ENCODE measurements at places on chromosomes 16 and 17.

GRCh38 chr17:43129671-43130010, 4.5 kb upstream of the BRCA1 start:
- no peak for DNase-seq

DNA sequence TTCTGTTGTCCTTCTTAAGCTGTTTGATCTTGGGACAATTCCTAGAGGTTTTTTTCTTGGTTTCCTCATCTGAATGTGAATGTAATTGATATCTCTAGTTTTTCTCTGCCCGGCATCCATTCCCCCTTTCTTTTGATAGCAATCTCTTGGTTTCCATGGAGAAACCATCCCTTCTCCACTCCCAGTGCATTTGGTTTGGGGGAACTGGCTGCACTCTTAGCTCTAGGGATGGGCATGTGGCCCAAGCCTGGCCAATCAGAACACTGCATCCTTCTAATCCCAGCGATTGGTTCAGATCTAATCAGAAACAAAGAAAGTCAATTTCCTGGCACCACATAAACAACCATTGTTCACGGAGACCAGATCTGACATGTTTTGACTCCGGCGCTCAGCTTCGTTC, 45.1 kb downstream of the IRX3 start:
- no peak for DNase-seq

DNA sequence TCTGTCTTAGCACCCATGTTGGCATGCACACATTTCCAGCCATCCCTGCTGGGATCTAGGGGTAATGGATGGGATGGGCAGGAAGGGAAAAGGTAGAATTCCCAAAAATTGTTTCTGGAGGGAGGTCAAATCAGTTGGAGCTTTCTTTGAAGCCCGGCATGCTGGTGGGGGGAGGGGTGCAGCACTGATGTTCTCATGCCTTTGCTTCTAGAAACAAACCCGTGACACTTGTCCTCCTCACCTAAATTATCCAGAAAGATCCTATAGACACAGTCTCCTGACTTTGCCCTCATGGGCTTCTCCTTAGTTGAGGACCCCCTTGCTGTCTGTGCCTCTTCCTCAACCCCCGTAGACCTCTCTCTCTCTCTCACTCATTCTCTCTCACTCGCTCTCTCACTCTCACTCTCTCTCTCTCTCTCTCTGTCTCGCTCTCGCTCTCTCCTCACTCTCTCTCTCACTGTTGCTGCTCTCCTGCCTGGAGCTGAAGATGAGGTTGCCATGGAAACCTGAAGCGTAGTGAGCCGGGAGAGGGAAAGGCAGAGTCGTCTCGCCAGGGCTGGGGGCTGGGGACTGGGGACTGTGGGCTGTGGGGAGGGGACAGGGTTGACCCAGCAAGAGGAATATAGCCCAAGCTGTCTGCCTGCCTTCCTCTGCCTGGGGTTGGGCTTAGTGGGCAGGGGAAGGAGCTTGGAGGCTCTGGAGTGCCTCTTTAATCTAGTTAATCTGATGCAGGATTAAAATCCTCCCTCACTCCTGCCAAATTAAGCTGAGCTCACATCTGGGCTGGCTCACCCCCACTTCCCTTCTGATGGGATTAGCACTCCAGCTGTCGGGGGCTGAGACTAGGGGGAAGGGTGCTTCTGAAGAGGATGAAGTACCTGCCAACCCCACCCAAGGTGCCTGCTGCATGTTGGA, 16.1 kb downstream of the LASP1 start:
- no peak for DNase-seq

DNA sequence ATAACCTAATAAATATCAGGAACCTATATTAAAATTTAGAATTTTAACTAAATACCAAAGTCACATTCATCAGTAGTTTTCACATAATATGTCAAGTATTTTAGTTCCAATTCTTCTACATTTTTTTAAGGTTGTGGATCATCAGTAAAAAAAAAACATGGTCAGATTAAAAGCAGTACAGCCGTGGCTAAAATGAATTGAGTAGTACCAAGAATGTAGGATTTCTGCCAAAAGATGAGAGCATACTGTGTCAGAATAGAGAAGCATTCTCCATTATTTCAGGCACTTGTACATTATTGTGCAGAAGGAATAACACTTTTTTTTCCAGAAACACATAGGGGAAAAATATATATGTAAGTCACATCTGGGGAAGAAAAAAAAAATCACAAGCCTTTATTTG, 1176.1 kb downstream of the CDH11 start:
- DNase-seq: no peak

GRCh38 chr17:77863814-77864161, 94.7 kb upstream of the TNRC6C start:
- peak; percentile 29 for DNase-seq

DNA sequence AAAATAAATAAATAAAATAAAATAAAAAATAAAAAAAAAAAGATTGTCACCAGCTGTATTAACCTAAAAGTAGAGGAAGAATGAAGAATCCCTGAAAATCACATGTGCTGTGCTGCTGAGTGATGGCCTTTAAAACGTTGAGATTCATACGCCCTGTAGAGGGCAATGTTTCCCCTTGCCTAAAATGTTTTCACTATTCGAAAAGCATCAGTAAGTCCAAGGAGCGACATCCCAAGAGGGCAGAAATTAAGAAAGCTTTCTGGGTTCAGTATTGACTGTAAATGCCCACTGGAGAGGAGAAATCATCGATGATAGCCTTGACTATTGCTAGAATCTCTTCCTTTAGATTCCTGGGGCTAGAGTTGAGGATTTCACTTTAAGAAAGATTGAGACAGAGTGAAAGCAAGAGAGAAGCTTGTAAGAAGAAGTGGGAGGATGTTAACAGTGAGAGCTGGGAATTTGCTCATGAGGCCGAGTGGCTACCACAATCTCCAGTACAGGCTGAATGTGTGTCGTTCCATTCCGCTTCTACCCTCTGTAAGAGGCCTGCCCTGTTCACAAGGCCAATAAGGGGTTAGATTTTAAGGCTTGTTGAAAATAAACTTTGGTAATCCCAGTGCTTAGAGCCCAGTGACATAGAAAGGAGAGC, 170.8 kb upstream of the FAM20A start:
- peak; percentile 18 for DNase-seq

- DNase-seq: no peak
These were observed 30.9 kb upstream of the SLC25A19 start for GRCh38 chr17:75319904-75320691.

GRCh38 chr16:63697736-63698135, 1424.1 kb downstream of the CDH11 start:
- no peak for DNase-seq

- peak; percentile 19 for DNase-seq
These were observed 55.9 kb upstream of the PLCG2 start for GRCh38 chr16:81723098-81723723.

DNA sequence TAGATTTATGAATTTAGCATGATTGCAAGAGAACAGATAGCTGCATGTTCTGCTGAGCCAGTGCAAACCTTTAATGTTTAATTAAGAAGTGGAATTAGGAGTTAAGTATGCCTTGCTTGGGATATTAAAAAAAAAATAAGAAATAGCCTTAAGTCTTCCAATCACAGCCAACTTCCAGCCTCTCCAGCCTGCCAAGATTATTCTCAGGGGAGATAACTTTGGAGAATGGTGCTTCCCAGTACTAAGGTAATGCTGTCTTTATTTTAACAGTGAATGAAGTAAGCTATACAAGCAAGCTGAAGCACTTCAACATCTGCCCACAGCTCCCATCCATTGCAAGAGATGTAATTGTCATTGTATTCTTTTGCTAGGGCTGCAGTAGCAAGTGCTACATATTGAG, 389.5 kb upstream of the ASIC2 start:
- DNase-seq: no peak

- DNase-seq: no peak
These were observed 1001.5 kb upstream of the EEF2KMT start for GRCh38 chr16:6099102-6099501.

GRCh38 chr17:72205822-72206221, 85.0 kb downstream of the SOX9 start:
- no peak for DNase-seq

GRCh38 chr17:37614823-37615222, 5.6 kb upstream of the SYNRG start:
- no peak for DNase-seq

GRCh38 chr17:4109449-4109848, 33.4 kb downstream of the ZZEF1 start:
- DNase-seq: no peak

- no peak for DNase-seq
These were observed 40.2 kb upstream of the SMPD3 start for GRCh38 chr16:68488554-68488953.

DNA sequence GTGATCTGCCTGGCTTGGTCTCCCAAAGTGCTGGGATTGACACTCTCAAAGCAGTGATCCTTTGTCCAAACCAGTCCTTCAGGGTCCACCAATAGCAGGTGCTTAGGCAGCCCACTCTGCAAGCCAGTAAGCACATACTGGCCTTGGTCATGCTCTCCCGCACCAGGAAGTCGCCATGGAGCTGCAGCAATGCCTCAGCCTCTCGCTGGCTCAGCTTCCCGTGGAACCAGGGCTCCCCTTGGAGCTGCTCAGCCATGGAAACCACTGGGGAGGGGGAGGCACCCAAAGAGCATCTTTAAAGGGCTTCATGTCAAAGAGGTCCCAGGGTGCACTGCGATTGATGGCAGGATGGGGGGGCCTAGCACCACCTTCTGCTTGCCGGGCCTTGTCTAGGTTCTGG, 9.6 kb upstream of the UBTF start:
- DNase-seq: no peak

DNA sequence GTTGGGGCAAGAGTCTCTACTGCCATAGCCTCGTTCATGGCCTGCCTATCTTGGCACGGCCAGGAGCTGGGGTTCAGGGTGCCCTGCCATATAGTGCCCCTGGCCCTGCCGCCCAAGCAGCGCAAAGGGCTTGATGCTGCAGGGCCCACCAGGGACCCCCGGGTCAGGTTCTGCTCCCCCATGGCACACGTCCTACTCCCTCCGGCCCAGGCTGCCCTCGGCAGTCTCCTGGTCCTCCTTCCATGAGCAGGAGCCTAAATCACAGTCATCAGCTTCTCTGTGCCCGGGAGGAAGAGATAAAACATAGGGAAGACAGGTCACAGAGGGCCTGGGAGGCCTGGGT, 55.9 kb upstream of the MTSS2 start:
- no peak for DNase-seq

GRCh38 chr16:77612596-77612995, 109.7 kb upstream of the NUDT7 start:
- no peak for DNase-seq

DNA sequence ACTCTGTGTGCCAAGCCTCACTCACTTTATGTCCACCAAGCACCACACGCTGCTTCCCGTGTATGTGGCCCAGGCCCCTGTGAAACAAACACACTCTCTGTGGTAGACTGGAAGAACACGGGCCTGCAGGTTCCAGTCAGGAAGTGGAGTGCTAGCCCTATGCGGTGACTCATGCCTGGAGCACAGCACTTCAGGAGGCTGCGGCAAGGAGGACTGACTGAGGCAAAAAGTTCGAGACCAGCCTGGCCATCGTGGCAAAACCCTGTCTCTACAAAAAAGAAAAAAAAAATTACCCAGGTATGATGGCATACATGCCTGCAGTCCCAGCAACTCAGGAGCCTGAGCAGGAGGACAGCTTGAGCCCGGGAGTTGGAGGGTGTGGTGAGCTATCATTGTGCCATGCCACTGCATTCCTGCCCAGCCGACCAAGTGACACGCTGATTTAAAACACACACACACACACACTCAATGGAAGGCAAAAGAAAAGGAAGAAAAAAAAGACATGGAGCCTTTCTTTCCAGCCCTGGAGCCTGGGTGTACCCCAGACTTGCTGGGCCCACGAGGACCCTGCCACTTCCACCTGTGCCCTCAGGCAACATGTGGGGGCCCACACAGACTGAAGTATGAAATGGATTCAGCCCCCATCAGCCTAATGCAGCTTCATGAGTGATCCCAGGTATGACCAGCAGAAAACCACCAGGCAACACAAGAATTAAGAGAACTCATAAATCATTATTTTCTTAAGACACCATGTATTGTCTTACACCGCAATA, 126.6 kb downstream of the ANKRD11 start:
- DNase-seq: no peak

DNA sequence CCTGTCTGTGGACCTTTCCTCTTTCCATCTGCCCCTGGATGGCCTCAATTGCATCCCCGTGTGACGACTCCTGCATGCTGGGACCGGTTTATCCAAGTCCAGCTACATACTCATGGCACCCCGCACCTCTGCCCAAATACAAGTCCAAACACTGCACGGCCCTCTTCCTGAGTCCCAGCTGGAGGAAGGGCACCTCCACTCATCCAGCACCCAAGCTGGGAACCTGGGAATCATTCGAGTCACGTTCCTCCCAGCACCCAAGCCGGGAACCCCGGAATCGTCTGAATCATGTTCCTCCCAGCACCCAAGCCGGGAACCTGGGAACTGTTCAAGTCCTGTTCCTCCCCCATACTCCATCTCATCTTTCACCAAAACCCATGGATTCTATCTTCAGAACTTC, 10.2 kb downstream of the TRARG1 start:
- no peak for DNase-seq

DNA sequence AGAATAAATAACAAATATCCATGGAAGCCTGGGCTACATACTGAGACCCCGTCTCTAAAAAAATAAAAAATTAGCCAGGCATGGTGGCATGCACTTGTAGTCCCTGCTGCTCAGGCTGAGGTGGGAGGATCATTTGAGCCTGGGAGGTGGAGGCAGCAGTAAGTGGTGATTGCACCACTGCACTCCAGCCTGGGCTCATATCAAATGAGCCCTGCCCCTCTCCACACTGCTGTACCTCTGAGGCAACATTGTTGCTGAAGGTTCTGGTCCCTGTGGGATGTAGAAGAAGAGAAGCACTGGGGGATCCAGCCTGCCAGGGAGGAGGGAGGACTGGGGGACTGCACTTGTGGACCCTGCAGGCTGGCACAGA, 11.4 kb upstream of the ARHGAP23 start:
- DNase-seq: peak; percentile 17

GRCh38 chr17:76261421-76262215, 3.5 kb upstream of the UBALD2 start:
- no peak for DNase-seq

GRCh38 chr17:37116671-37117185, 168.0 kb downstream of the AATF start:
- DNase-seq: no peak

GRCh38 chr17:42337442-42337841, 49.1 kb downstream of the STAT5A start:
- no peak for DNase-seq

DNA sequence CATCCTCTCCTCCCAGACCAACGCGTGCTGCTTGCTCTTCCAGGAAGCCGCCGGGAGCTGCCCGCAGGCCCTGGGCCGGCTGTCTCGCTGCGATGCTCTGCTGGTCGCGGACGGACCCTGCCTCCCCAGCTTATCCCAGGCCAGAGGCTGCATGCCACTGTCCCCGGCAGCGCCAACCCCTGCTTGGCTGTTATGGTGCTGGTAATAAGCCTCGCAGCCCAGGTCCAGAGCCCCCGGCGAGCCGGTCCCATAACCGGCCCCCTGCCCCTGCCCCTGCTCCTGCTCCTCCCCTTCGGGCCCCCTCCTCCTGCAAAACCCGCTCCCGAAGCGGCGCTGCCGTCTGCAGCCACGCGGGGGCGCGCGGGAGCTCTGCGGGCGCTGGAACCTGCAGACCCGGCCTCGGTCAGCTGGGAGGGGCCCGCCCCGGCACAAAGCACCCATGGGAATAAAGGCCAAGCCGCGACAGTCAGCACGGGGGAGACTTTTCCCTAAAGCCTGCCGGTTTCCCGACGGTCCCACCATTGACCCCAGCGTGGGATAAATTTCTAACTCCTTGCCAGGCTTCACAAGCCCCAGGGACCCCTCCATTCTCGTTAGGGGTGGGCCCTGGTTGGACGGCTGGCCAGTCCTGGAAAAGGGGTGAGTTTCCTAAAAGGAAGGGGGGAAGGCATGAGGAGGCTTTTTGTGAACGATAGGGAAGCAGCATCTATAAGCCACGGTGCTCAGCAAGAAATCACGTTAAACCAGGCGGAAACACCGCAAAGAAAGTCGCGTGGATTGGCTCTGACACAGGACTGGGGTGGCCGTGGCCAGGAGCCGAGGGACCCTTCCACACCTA, 11.2 kb downstream of the ENPP7 start:
- DNase-seq: peak; percentile 60

All from NCI-H187 (cell line).